ENCODE measurements at places on chromosomes 6 and 20.

DNA sequence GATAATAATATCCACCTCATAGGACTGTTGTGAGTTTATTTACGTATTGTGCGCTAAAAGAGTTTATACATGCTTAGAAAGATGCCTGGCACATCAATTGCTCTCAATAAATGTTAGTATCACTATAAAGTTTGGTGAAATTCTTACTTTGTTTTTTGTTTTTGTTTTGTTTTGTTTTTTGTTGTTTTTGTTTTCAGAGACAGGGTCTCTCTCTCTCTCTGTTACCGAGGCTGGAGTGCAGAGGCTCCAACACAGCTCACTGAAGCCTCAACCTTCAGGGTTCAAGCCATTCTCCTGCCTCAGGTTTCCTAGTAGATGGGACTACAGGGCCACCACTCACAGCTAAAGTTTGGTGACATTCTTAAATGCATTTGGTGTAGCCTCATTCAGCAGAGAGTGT lies 32.2 kb upstream of the BTN3A2 start:
- no peak overlapping the region for H3K27ac ChIP-seq
- no peaks in the 10 kb centered on the region for H3K36me3 ChIP-seq
- peak overlapping the region; percentile 88 for H3K4me3 ChIP-seq
- H3K4me1 ChIP-seq = peaks cover 6% of the 10 kb centered on the region
- H3K27me3 ChIP-seq = peaks cover 23% of the 10 kb centered on the region
- no peak for DNase-seq

GRCh38 chr20:10671919-10672623 lies 1.7 kb downstream of the JAG1 start:
- peaks cover 2% of the 10 kb centered on the region for H3K27me3 ChIP-seq
- no peak overlapping the region for H3K27ac ChIP-seq
- peaks cover 12% of the 10 kb centered on the region for H3K4me1 ChIP-seq
- DNase-seq = peak; percentile 37
- no peaks in the 10 kb centered on the region for H3K36me3 ChIP-seq

- no peak overlapping the region for H3K4me3 ChIP-seq
- no peak for DNase-seq
- H3K4me1 ChIP-seq = no peaks in the 10 kb centered on the region
- peaks cover 6% of the 10 kb centered on the region for H3K27me3 ChIP-seq
Measured at GRCh38 chr6:20340068-20340848, 61.4 kb upstream of the E2F3 start.

GRCh38 chr6:32406857-32407256 lies at the start of gene BTNL2:
TSS of gene BTNL2 (minus strand) at chr6:32407181. CDS start at chr6:32407123, 58 bp downstream.
- no peak within 1 kb of the TSS for H3K27ac ChIP-seq
- no peak within 1 kb of the TSS for H3K4me3 ChIP-seq
- H3K36me3 ChIP-seq = no peaks in the 10 kb centered on the region
- no peaks in the 10 kb centered on the region for H3K27me3 ChIP-seq
- DNase-seq = no peak

DNA sequence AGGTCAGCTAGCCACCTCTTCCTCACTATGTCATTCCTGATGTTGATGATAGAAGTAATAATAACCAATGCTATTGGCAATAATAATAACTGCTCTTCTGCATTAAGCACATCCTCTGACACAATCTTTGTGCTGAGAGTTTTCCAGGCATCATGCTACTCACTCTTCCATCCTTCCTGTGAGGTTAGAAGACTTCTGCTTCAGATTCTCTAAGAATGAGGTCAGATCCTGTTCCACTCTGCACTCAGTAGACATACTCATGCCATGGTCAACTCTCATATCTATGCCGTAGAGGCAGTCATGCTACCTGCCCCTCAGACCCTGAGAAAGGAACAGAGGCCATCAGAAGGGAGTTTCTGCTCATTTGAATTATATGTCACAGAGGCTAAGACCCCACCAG lies 98.1 kb upstream of the TOP1 start:
- no peak overlapping the region for H3K27ac ChIP-seq
- peaks cover 7% of the 10 kb centered on the region for H3K36me3 ChIP-seq
- no peak overlapping the region for H3K4me3 ChIP-seq

- no peaks in the 10 kb centered on the region for H3K36me3 ChIP-seq
- no peak overlapping the region for H3K4me3 ChIP-seq
- DNase-seq = no peak
- no peaks in the 10 kb centered on the region for H3K27me3 ChIP-seq
- no peak overlapping the region for H3K27ac ChIP-seq
Measured at GRCh38 chr6:60695232-60695631, 1590.8 kb downstream of the KHDRBS2 start.

DNA sequence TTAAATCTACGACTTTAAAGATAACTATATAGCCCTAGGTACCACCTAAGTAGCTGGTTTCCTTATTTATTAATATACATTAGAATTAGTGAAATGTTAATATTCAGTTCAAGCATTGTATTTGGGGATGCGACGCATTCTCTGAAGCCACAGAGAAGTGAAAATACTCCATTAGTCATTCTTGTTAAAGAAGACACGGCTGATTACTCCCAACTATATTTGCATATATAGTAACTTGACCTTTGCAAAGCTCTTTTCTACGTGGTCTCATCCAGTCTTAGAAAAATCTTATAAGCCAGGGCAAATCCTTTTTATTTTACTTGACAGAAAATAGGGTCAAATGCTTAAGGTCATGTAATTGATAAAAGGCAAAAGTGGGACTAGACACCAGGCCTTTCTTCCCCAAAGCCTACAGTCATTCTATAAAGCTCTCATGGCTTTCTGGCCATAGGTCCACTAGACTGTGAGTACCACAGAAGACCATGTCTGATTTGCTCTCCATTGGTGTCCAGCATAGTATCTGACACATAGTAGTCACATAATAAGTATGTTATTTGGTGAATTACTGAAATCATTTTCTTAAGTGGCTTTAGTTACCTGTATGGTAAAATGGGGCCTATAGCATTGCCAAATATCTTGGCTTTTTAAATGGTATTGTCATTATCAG lies 11.3 kb downstream of the ZHX3 start:
- no peak overlapping the region for H3K4me3 ChIP-seq
- no peak for DNase-seq
- peaks cover 7% of the 10 kb centered on the region for H3K4me1 ChIP-seq
- no peak overlapping the region for H3K27ac ChIP-seq

DNA sequence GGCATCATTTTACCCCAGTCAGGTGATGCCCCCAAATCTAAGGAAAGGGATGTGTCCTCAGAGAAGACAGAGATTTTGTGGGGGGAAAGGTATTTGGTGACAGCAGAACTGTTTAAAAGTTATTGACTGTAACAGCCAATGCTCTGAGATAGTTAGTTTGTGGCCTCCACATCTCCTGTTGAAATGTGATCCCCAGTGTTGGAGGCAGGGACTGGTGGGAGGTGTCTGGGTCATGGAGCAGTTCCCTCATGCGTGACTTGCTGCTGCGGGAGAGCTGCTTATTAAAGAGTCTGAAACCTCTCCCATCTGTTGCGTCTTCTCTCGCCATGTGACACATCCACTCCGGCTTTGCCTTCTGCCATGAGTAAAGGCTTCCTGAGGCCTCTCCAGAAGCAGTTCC lies 282.8 kb upstream of the FOXQ1 start:
- H3K4me3 ChIP-seq = peak overlapping the region; percentile 5
- peaks cover 7% of the 10 kb centered on the region for H3K4me1 ChIP-seq

GRCh38 chr20:22346716-22347115 lies 237.7 kb downstream of the FOXA2 start:
- no peaks in the 10 kb centered on the region for H3K4me1 ChIP-seq
- H3K27me3 ChIP-seq = peaks cover 3% of the 10 kb centered on the region
- no peaks in the 10 kb centered on the region for H3K36me3 ChIP-seq
- H3K27ac ChIP-seq = no peak overlapping the region
- no peak overlapping the region for H3K4me3 ChIP-seq

All from glutamatergic neuron (in vitro differentiated cells).